ENCODE measurements at places on chromosomes 4 and X. TPM values are rescaled to one million over a fixed set of nuclear protein-coding genes. Genes with fewer than 3 reads are reported as not detected.
A peak's percentile ranks its signal among the peaks of the same experiment; 100 is the strongest.

Gene SMS
- total RNA-seq: 100 TPM

Gene MPP1
- total RNA-seq: 24.1 TPM

Gene GPRASP1
- total RNA-seq: 4.2 TPM

DNA sequence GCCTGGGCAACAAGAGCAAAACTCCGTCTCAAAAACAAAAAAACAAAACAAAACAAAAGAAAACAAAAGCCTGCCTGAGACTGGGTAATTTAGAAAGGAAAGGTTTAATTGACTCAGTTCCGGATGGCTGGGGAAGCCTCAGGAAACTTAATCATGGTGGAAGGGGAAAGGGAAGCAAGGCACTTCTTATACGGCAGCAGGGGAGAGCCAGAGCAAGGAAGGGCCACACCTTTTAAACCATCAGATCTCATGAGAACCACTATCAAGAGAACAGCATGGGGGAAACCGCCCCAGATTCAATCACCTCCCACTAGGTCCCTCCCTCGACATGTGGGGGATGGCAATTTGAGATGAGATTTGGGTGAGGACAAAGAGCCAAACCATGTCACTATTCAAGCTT lies 122.2 kb downstream of the UBE2K start:
- H3K36me3 ChIP-seq: peaks cover 15% of the 10 kb centered on the region
- no peak overlapping the region for H3K27ac ChIP-seq
- no peaks in the 10 kb centered on the region for H3K27me3 ChIP-seq
- H3K4me3 ChIP-seq: no peak overlapping the region

GRCh38 chr4:55967376-55967775 lies 18.6 kb downstream of the CEP135 start:
- H3K4me3 ChIP-seq: no peak overlapping the region
- no peaks in the 10 kb centered on the region for H3K27me3 ChIP-seq
- DNase-seq: no peak
- H3K4me1 ChIP-seq: no peaks in the 10 kb centered on the region

- no peak for DNase-seq
- H3K27me3 ChIP-seq: no peaks in the 10 kb centered on the region
- peaks cover 15% of the 10 kb centered on the region for H3K36me3 ChIP-seq
- no peak overlapping the region for H3K4me3 ChIP-seq
- no peak overlapping the region for H3K27ac ChIP-seq
- no peaks in the 10 kb centered on the region for H3K4me1 ChIP-seq
Observed at GRCh38 chr4:106062452-106062875, 167.2 kb downstream of the NPNT start.

DNA sequence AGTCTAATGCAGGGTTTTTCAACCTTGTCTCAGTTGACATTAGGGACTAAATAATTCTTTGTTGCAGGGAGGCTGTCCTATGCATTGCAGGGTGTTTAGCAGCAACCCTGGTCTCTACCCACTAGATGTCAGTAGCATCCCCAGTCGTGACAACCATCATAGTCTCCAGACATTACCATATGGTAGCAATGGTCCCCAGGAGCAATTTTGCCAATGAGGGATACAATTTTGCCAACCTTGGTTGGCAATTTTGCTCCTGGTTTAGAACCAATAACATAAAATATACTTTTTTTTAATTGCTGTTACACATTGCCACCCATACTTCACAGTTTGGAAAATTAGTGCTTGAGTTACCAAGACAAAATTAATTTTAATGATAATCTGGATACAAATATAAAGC lies 6.0 kb downstream of the EREG start:
- H3K4me1 ChIP-seq: peaks cover 4% of the 10 kb centered on the region
- no peak overlapping the region for H3K27ac ChIP-seq
- no peaks in the 10 kb centered on the region for H3K36me3 ChIP-seq
- DNase-seq: peak; percentile 41
